ENCODE measurements at places on chromosomes 6 and 20. TPM values are rescaled to one million over a fixed set of nuclear protein-coding genes. Genes with fewer than 3 reads are reported as not detected.

Gene BLOC1S5
- total RNA-seq = 12.6 TPM

Gene CRISP3
- not detected for total RNA-seq

Gene RPL7L1
- total RNA-seq = 75.8 TPM

- no peak for DNase-seq
- no peaks in the 10 kb centered on the region for H3K4me1 ChIP-seq
- no peaks in the 10 kb centered on the region for H3K36me3 ChIP-seq
These were observed 329.3 kb downstream of the QKI start for GRCh38 chr6:163743796-163744195.

- peaks cover 24% of the 10 kb centered on the region for H3K4me1 ChIP-seq
- no peaks in the 10 kb centered on the region for H3K36me3 ChIP-seq
- peak overlapping the region; percentile 68 for H3K27ac ChIP-seq
- H3K27me3 ChIP-seq = no peaks in the 10 kb centered on the region
These were observed 16.2 kb downstream of the GABRR2 start for GRCh38 chr6:89298680-89299465.

GRCh38 chr6:23533944-23534343 is 592.1 kb upstream of the NRSN1 start:
- no peak overlapping the region for H3K4me3 ChIP-seq
- H3K27ac ChIP-seq = no peak overlapping the region
- no peak for DNase-seq
- no peaks in the 10 kb centered on the region for H3K36me3 ChIP-seq

DNA sequence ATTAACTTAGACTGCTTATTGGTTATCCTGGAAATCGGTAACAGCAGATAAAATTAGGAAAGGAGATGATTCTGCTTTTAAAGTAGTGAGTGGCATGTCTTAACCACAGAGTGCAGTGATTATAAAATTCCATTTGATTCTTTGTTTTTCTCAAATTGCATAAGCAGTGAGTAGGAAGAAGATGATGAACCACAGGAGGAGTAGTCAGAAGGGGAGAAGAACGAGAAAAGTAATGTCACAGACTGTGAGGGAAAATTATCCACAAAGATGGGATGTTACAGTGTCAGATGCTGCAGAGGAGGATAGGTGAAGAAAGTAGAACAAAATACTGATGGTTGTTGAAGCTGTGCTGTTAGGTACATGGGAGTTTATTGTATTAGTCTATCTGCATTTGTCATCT is 63.0 kb downstream of the ITCH start:
- no peaks in the 10 kb centered on the region for H3K4me1 ChIP-seq
- DNase-seq = no peak
- no peak overlapping the region for H3K27ac ChIP-seq
- peaks cover 19% of the 10 kb centered on the region for H3K36me3 ChIP-seq
- H3K4me3 ChIP-seq = no peak overlapping the region

GRCh38 chr6:159777240-159777904 is 12.0 kb downstream of the TCP1 start:
- peaks cover 48% of the 10 kb centered on the region for H3K36me3 ChIP-seq
- H3K27ac ChIP-seq = no peak overlapping the region
- no peak for DNase-seq

GRCh38 chr6:163710532-163711470 is 296.3 kb downstream of the QKI start:
- DNase-seq = no peak
- no peak overlapping the region for H3K27ac ChIP-seq

GRCh38 chr6:36834576-36835341 is 4.5 kb downstream of the CPNE5 start:
- no peak overlapping the region for H3K27ac ChIP-seq
- no peaks in the 10 kb centered on the region for H3K27me3 ChIP-seq
- peaks cover 10% of the 10 kb centered on the region for H3K4me1 ChIP-seq

GRCh38 chr6:35492974-35493284 is 4.0 kb downstream of the TEAD3 start:
- H3K36me3 ChIP-seq = no peaks in the 10 kb centered on the region
- peak overlapping the region; percentile 96 for H3K27ac ChIP-seq
- DNase-seq = no peak

- H3K4me1 ChIP-seq = peaks cover 10% of the 10 kb centered on the region
- H3K4me3 ChIP-seq = no peak overlapping the region
- no peak overlapping the region for H3K27ac ChIP-seq
- H3K27me3 ChIP-seq = no peaks in the 10 kb centered on the region
- no peak for DNase-seq
These were observed 13.5 kb upstream of the TRAM2 start for GRCh38 chr6:52590152-52590891.

DNA sequence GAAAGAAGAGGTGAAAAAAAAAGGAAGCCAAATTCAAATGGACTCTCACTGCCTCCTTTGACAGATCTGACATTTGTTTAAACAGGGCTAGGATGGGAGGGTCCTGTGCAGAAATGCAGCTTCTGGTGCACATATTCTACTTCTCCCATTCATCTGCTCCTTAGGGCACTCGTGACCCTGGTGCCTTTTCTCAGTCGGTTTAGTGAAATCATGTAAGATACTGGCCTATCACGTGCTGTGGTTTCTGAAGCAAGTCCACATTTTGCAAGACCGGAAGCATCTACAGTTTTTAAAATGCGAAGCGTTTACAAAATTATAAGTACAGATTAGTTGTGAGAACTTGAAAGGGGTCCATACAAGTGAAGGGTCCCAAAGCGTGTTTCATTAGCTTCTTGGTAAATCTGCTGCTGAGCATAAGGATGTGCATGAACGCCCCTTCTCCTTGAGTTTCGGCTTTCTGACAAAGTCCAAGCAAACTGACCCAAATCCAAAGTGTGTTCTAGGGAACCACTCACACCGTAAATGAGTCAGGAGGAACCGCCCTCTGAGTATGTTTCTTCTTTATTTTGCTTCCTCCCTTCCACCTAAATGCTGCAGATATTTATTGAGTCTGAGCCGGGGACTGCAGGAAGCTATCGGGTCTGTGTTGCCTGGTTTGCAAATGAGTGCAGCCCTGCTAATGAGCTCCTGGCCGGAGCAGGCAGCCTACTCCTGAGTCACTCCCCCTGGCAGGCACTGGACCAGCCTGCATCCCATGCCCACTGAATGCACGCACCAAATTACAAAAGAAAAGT is 323.8 kb upstream of the JARID2 start:
- H3K27me3 ChIP-seq = no peaks in the 10 kb centered on the region
- DNase-seq = no peak
- H3K36me3 ChIP-seq = no peaks in the 10 kb centered on the region

GRCh38 chr6:157823001-157823527 is at the start of gene SNX9:
TSS of gene SNX9 (plus strand) at chr6:157823246. CDS start at chr6:157823435, 189 bp downstream.
- DNase-seq = no peak
- H3K27me3 ChIP-seq = no peaks in the 10 kb centered on the region
- no peaks in the 10 kb centered on the region for H3K36me3 ChIP-seq
- H3K4me1 ChIP-seq = peaks cover 26% of the 10 kb centered on the region
- peak within 1 kb of the TSS; percentile 95 for H3K27ac ChIP-seq

DNA sequence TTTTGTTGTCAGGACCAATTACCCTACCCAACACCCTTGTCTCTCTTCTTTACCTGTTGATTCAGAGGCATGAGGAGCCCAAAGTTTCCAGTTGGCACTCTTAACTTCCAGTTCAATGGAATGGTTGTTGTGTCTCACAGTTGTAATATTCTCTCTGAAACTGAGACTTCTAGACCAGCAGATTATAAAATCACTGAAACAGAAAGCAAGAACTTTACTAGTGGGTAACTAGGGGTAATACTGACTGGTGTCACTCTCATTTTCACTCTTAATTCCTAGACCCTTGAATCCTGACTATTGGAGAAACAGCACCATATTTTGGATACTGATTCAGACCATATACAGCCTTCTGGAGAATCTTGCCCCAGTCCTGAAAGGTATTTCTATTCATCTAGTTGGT is 140.2 kb upstream of the MMS22L start:
- no peak for DNase-seq
- no peak overlapping the region for H3K27ac ChIP-seq
- H3K4me3 ChIP-seq = no peak overlapping the region
- no peaks in the 10 kb centered on the region for H3K27me3 ChIP-seq

DNA sequence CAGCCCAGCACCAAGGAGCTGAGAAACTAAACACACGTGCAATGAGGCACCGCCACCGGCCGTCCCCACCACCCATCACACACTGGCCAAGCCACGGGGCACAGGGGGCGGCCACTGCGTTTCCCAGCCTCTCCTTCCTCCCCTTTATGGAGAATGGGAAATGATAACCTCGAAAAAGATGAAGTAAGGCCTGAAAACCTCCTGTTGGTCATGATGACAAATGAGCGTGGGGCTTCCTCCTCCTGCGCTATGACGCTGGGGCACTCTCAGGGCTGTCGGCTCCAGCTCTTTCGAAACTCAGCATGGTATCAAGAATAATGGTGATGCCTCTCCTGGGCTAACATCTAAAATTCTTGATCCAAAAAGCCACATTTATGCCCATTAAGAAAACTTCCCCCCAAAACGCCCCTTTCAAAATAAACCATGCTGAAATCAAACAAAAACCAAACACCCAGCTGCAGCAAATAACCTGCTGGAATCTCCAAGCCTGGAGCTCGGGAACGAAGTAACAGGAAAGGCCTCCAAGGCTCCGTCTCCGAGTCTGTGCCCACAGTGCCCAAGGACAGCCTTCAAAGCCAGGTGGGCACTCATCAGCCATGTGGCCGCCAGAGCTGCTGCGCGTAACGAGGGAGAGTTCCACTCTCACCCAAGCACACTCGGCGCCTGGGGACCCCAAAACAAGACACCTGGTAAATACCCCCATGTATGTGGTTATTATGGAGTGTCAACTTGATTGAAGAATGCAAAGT is 50.0 kb downstream of the TAF4 start:
- no peak for DNase-seq
- H3K4me3 ChIP-seq = no peak overlapping the region
- peaks cover 8% of the 10 kb centered on the region for H3K4me1 ChIP-seq

Measured in thoracic aorta (tissue), 2 donors.